Activated effector memory CD4-positive, alpha-beta T cell treated with Interleukin-2 at 50 U/mL for 16 hours (primary cell): ENCODE measurements at places on chromosomes 12 and 14.

DNA sequence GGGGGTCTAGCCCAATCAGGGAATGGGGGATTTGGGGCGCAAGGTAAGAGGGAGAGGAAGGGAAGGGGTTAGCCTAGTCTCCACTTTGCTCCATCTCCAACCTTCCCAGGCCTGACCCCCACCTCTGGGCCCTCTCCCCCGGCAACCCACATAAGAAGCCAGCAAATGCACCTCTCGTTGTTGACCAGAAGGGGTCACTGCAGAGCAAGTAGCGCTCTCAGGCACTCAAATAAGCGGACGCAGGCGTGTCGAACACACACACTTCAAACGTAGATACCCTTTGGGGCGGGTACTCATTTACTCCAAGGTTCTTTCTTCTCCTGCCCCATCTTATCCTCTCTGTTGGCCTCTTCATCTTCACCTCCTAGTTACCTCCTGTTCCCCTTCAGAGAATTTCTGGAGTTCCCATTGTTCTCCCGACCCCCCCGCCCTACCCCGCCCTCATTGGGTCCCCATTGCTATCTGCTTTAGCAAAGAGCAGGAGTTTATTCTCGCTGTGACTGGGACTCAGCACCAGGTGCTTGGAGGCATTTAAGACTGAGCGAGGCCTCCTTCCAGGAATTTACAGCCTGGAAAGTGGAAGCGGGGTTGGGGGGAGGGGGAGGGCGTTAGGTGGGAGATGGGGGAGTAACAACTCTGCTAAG lies 1.5 kb upstream of the SRRM4 start:
- no peak for DNase-seq

DNA sequence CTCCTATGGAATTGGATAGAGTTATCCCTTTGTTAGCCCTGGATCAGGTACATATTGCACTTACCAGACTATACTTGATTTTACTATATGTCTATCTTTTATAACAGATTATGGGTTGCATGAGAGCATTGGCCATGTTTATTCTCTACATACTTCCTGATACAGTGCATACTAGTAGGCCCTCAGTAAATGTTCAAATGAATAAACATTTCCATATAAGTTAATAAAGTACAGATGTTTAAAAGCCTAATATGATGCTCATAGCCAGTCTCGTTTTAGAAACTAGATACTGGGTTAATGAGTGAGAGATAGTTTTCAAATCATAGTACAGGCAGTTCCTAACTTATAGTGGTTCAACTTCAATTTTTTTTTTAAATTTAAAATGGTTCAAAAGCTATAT lies 39.5 kb upstream of the TOMM20L start:
- no peak for DNase-seq

DNA sequence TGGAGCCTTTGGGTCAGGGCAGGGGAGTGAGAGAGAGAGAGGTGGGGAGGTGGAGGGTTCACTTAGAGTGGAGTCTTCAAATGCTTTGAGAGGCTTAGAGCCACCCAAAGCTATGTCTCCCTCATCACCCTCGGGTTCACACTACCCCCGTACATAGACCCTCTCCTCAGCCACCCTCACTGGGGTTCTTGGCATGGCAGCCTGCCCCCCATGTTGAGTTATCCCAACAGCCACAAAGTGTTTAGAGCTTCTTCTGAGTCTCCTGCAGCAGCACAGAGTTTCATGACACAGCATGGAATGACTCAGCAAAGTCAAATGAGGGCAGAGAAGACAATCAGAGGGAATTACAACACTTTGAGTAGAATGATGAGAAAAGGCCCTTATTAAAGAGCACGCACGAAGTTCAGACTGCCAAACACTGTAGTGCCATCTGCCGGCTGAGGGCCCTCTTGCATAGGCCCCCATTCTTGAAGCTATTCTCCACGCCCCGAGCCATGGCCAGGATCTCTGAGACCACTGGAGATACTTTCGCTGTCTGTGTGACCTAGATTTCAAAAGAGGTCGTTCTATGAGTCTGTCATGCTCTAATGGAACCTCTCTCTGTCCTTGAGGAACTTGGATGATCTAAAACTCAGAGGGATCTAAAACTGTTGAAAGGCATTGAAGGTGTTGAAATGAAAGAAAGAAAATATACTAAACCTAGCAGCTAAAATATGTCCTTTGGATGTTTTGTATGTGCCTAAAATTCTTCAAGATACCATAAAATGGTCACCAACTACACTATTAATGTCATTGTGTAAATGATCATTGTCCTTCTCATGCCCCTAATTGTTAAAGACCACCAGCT lies 221.9 kb downstream of the PELI2 start:
- DNase-seq = peak; percentile 27

GRCh38 chr12:55744340-55745030 lies 1.6 kb downstream of the GDF11 start:
- no peak for DNase-seq

GRCh38 chr14:97539884-97540283 lies 742.7 kb downstream of the VRK1 start:
- DNase-seq = no peak

- no peak for DNase-seq
Measured at GRCh38 chr12:77940567-77940966, 109.9 kb downstream of the NAV3 start.

GRCh38 chr14:49966971-49967630 lies 74.2 kb downstream of the ARF6 start:
- no peak for DNase-seq

DNA sequence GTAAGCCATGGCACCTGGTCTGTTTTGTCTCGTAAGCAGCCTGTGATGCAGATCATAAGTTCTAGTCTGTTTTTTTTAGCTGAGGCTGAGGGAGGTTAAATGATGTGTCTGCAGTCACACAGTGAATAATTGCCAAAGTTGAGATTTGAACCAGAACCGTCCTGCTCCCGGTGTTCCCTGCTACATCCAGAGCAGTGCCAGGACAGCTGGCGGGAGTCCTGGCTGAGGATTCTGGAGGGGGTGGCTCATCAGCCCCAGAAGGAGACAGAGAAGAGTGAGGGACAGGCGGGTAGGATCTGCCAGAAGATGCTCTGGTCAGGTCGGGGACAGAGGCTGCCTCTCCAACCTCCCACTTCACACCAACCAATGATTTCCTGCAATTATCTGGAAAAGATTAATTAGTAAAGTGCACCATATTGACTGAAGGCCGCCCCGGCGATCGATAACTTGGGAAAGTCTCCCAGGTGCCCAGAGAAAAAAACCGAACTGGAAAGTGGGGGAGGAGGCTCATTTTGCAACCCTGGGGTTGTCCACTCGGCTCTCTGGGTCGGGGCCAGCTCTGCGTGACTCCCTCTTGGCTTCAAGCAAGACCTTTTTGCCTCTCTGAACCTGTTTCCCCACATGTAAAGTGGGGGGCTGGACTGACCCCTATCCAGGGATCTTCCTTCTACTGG lies 42.1 kb downstream of the MVK start:
- no peak for DNase-seq

GRCh38 chr14:79967001-79967400 lies 244.3 kb downstream of the DIO2 start:
- no peak for DNase-seq

DNA sequence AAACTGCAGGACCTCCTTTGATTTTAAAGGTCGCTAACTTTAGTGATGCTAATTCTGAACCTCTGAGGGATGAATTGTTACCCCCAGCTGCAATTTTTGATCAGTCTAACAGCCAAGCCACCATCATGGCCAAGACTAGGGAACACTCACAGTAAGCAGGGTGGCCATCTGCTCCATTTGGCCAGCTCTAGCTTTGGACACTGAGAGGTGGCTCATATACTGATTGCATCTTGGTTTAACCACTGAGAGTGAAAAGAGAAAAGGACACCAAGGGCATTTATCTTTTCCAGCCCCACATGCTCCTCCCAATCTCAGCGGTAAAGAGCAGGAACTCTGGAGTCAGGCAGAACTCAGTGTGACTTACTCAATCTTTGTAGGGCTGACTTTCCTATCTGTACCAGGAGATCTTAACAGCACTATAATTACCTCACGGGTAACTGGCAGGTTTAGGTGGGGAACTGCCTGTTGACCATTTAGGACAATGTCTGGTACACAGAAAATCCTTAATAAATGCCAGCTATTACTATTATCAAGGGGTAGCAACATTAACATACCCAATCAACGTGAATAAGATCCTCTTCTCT lies 6.2 kb downstream of the LPCAT3 start:
- DNase-seq = no peak

DNA sequence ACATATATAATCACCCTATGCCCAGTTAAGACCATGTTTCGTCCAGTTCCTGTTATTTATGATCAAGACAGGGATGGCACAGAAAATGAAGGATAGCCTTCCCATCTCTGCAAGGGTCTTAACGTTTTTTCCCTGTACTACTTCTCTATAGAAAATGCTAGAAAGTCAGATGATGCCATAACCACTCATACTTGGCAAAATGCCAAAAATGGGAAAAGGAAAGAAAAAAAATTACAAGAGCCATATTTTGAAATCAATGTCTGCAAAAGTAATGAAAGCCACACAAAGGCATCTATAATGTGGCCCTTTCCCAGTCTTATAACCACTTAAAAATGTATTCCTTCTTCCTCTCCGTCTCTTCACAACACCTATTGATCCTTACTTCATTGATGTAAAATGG lies 1.8 kb upstream of the MYL6B start:
- no peak for DNase-seq

GRCh38 chr12:115886666-115887065 lies 390.8 kb downstream of the MED13L start:
- DNase-seq = no peak

GRCh38 chr12:82008251-82008650 lies 249.1 kb upstream of the PPFIA2 start:
- DNase-seq = no peak

DNA sequence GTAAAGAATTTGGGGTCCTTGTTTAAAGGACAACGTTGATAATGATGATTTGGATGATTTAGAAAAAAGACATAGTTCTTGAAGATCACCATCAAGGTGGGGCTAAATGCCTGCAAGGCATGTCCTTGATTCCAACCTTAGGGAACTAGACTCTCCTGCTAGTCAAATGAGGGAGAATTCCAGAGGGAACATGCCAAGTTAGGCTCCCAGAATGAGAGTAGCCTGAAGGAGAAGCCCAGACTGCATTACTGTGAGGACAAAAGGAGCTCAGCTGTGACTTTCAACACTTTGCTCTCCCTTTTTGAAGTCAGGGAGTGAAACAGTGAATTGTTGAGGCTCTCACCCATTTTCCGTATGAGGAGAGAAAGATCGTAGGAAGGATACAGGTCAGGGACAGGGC lies 95.2 kb upstream of the TBX3 start:
- DNase-seq = no peak

- no peak for DNase-seq
Measured at GRCh38 chr12:75959506-75959905, 72.1 kb downstream of the PHLDA1 start.

- no peak for DNase-seq
Measured at GRCh38 chr14:60589442-60589841, 59.8 kb downstream of the SIX1 start.

DNA sequence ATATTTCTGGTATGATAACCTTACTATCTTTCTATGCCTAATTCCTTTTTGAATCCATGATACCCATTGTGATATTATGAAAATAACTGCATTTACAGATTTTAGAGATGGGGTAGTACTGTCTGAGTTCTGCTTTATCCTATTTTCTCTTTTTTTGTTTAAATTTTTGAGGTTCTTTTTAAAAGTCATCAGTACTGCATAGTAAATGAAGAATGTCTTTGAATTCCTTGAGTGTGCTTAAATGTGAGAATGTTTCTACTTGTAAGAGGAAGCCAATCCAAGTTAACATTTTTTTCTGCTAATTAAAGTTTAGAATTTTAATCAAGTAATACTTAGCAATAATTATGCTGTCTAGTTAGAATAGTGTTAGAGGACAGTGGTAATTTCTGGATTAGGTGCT lies 474.6 kb downstream of the PCNX1 start:
- no peak for DNase-seq

DNA sequence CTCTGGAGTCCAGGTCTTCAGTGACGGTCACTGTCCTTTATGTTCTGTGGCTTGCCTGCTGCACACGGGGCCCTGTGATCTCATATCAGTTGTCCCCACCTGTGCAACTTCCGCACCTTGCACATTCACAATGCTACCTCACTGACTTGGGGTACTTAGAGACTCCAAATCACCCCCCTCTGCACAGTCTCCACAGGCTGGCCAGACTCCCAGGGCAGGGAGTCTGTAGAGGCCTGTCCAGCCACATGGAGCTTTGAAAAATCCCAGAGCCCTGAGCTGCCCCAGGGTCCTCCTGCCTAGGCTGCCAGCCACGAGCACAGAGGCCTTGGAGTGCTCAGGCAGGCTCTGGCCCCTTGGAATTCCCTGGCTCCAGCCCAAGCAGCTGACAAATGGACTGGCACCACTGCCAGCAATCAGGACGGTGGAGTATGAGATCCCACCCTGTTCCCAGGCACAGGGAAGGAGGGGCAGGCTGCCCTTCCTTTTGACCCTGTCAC lies 26.4 kb downstream of the CMKLR1 start:
- DNase-seq = no peak

GRCh38 chr12:54416687-54417603 lies 2.1 kb downstream of the ITGA5 start:
- DNase-seq = no peak

DNA sequence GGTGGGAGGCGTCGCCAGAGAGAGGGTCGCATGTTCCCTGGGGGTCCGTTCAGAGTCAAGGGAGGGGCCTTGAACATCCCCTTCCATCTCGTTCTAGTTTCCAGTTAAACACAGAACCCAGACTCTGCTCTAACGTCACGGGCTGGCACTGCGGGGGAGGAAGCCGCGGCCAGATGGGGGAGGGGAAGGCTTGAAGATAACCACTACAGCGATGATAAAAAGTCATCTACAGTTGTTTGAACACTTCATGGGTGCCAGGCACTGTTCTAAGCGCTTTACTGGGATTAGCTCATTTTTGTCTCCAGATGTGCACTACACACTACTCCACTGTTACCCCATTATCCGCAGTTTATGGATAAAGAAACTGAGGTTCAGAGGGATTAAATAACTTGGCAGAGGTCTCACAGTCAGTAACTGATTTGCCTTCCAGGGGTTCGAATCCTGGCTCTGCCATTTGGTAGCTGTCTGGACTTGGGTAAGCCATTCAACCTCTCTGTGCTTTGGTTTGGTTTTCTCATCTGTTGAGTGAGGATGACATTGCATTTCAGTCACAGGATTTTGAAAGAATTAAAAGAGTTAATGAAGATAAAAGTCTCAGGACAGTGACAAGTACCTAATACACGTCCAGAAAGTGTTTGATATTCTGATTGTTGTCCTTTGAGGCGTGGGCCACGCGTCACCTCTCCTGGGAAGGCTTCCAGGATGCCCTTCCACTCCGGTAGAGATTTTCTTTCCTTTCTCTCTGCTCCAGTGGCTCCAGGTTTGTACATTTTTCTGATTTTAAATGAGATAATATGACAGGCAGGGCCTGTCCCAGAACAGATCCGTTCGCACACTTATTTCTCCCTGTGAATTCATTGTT lies 798 bp upstream of the RASAL1 start:
- DNase-seq = peak; percentile 6
